ENCODE measurements at places on chromosomes 2 and 18. TPM values are rescaled to one million over a fixed set of nuclear protein-coding genes. Genes with fewer than 3 reads are reported as not detected.

Gene SMYD1
- polyA plus RNA-seq: not detected

Gene LIMS3
- 0.48 TPM for polyA plus RNA-seq

Gene SGO2
- polyA plus RNA-seq: 2.4 TPM

DNA sequence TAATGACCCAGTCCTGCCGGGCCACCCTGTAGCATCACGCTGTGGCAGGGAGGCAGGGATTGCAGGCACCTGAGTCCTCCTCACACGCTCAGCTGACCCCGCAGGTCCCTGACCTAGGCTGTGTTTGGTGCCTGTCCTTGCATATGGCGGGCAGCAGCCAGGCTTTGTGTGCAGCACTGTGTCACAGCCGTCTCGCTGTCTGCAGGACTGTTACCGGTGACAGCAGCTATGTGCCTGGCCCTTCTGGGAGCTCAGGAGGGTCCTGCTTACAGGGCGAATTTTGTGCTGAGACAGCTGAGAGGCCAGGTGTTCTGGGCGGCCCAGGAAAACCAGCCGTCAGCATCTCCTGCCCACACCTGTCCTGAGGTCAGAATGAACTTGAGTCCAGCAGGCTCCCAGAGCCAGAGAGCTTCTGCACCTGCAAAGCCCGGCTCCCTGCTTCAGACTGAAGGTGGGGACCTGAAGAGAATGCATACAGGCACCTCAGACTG, 10.4 kb upstream of the ARID5A start:
- no peaks in the 10 kb centered on the region for H3K36me3 ChIP-seq
- no peak for DNase-seq
- peaks cover 9% of the 10 kb centered on the region for H3K4me1 ChIP-seq
- no peak overlapping the region for H3K4me3 ChIP-seq
- no peaks in the 10 kb centered on the region for H3K27me3 ChIP-seq

DNA sequence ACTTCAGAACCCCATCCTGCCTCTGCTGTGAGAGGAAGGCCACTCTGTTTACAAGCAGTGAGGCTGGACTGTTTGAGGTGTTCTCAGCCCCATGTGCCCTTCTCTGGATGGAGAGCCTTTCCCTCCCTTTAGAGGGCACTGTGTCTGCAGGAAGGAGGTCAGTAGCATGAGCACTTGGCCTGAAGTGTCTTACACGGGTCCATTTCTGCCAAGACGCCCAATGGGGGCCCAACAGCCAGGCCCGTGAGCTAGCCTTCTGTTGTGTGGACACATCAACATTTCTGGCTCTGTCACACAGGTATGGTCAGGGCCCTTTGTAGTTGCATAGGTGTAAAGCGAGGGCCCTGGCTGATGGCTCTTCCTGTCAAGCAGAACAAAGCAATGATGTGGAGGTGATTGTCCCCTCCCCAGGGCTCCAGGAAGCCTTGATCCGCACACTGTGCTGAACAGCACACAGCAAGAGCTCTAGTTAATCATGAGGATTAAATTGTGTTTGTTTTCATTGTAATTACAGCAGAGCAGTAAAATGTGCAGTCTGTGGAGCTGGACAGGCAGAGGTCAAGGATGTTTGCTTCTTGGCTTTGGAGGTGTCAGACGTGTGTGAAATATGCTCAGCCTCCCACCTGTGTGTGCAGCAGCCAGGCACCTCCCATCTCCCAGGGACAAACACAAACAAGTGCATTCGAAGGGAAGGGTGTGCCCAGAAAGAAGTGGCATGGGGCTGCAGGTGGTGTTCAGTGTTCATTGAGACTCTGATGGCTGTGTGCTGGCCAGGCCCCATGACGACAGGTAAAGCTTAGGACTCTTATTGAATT, 132.1 kb downstream of the SH3RF3 start:
- peaks cover 55% of the 10 kb centered on the region for H3K4me1 ChIP-seq
- H3K27ac ChIP-seq: no peak overlapping the region
- no peak overlapping the region for H3K4me3 ChIP-seq
- no peaks in the 10 kb centered on the region for H3K36me3 ChIP-seq
- DNase-seq: no peak

GRCh38 chr2:40450796-40451430, 977 bp downstream of the SLC8A1 start:
- H3K27ac ChIP-seq: no peak overlapping the region
- peaks cover 46% of the 10 kb centered on the region for H3K27me3 ChIP-seq
- peak overlapping the region; percentile 16 for H3K4me3 ChIP-seq
- DNase-seq: no peak
- no peaks in the 10 kb centered on the region for H3K36me3 ChIP-seq
- peaks cover 24% of the 10 kb centered on the region for H3K4me1 ChIP-seq

DNA sequence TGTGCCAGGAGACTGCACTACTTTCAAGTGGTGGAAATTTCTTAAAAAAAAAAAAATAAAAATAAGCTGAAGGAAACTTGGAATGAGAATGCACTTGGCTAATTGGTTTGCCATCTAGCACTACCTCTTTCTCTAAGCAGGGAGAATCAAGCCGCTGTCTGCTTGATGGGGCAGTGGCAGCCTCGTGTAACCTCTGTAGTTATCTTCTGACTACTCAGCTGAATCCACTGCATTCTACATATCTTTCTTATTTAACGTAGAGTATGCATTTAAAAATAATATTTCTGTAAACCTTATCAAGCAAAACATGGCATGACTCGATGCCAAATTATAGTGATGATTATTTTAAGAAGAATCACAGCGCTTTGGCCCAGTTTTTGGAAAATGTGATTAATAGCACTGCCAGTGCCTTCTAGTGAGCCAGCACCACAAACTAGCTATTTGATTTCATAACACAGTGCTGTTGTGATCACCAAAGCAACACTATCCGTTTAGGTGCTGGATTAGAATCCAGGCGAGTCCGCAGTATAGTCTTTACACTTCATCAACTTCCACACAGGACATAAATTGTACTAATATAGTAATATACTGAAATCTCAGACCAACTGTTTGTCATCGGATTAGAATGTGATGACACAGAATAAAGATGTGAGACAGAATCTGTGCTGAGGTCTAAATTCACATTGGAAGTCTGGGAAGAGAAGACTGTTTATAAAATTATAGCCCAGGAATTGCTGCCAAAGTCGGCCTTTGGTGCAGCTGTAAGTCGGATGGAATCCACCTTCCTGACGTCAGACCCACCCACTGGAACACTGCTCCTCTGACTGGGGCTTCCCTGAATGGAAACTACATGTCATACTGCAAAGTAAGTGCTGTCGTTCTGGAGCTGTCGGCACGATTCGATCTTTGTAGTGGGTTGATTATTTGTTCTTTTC, 136.5 kb upstream of the ETAA1 start:
- no peak overlapping the region for H3K27ac ChIP-seq
- no peak for DNase-seq
- H3K4me1 ChIP-seq: no peaks in the 10 kb centered on the region

DNA sequence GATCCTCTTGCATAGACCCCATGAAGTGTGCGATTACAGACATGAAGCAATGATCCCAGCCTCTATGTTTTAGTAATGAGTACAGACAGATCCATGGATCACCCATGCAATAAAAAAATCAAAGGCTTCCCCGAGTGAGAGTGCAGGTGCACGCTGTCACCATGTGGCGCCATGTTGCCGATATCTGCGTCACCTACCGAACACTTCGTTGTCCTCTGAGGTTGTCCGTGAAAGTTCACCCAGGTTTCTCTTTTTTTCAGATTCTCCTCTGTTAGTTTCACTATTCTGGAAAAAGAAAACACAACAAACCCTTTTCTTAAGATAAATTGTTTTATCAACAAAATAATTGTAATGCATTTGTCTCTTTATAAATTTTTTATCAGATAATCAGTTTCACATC, 66.5 kb downstream of the MBP start:
- peaks cover 96% of the 10 kb centered on the region for H3K4me1 ChIP-seq
- no peaks in the 10 kb centered on the region for H3K27me3 ChIP-seq
- H3K27ac ChIP-seq: peak overlapping the region; percentile 7
- peaks cover 22% of the 10 kb centered on the region for H3K36me3 ChIP-seq
- DNase-seq: no peak
- no peak overlapping the region for H3K4me3 ChIP-seq

DNA sequence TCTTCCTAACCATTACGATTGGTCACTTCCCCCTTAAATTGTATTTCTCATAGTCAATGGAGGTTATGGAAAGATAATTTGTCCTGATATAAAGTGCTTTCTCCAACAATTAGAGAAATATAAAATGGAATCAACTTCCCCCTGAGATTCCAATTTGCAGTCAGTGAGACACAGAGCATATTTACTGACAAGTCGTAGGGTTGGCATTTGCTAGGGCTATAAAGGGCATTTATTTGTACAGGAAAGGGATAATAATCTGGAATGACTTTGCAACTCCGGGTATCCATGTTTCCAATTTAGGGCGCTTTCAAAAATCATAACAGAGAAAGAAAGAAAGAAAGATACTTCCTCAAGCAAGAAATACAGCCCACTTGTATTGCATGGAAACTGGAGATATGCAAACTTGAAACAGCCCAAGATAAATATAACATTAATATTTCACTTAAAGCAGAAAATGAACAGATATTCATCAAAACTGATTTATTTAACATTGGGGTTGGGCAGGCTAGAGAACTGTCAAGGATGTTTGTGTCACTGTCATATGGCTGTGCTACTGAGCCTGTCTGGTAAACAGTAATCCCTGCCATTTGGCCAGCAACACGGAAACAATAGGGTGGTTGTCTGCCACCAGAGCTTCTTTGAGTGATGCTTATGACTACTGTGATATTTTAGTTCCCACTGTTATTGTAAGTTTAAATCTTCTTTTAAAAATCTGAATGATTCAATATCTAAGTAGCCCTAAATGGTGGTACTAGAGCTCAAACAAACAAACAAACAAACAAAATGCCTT, 621.8 kb downstream of the LRP1B start:
- H3K4me3 ChIP-seq: no peak overlapping the region
- H3K36me3 ChIP-seq: no peaks in the 10 kb centered on the region
- no peak overlapping the region for H3K27ac ChIP-seq
- no peaks in the 10 kb centered on the region for H3K4me1 ChIP-seq
- no peak for DNase-seq
